Renal pelvis (tissue), 12 donors: ENCODE measurements at places on chromosomes 1 and 21.

DNA sequence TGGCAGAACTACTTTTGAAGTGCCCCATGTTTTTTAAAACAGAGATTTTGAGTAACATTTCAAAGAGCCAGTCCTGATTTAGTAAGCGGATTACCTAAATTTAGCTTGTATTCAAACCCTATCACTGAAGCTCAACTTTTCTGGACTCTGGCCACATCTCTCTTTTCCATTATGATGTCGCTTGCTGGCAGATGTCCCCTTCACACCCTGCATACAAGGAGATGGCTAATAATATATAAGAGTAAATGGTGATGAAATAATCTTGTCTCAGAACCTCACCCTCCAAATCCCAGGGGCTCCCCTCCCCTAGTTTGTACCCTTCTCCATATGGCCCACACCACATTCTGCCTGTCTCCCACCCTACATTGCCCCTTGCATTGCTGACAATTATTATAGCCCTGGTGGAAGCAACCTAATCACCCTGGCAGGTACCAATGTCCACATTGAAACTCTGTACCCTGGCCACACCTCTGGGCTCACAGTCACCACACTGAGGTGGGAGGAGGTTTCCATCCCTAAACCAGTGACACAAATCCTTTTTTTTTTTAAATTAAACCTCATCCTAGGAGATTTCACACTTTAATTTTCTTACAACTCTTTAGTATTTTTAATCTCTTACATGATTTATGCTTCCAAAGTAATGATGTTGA is 106.0 kb upstream of the SYT6 start:
- DNase-seq: no peak

GRCh38 chr1:208165659-208166058 is 78.5 kb downstream of the PLXNA2 start:
- DNase-seq: no peak

DNA sequence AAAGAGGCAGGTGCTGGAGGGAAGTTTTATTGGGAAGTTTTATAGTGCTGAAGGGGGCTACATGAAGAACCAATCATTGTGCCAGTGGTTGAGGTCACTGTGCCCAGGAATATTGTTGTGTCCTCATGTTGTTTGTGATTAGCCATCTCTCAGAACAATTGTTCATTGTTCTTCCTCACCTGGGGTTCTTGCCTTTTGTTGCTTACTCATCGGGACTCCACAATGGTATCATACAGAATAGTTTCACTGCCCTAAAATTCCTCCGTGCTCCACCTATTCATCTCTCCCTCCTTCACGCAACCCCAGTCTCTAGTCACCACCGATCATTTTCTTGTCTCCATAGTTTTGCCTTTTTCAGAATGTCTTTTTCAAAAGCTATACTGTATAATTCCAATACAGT is 38.9 kb upstream of the CDC14A start:
- no peak for DNase-seq

DNA sequence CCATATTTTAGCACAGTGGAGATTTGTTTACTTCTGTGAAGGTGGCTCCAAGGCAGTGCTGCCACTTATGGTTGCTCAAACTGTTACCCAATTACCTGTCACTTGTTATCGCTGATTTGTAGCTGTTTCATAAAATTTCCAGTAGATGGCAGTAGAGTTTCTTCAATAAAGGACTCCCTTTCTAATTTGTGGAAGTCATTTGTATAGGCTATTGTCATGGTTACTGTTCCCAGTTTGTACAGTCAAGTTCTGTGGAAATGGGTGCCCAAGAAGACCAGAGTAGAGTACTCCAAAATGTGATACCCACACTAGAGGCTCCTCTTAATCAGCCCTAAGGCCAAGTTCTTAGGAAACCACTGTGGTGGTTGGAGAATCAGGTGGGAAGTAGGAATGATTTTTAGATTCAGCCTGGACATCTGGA is 186.1 kb downstream of the CLEC20A start:
- DNase-seq: peak; percentile 77

GRCh38 chr1:42164551-42165420 is at the start of gene GUCA2A:
TSS of gene GUCA2A (minus strand) at chr1:42164745. CDS start at chr1:42164712, 33 bp downstream.
- DNase-seq: no peak

DNA sequence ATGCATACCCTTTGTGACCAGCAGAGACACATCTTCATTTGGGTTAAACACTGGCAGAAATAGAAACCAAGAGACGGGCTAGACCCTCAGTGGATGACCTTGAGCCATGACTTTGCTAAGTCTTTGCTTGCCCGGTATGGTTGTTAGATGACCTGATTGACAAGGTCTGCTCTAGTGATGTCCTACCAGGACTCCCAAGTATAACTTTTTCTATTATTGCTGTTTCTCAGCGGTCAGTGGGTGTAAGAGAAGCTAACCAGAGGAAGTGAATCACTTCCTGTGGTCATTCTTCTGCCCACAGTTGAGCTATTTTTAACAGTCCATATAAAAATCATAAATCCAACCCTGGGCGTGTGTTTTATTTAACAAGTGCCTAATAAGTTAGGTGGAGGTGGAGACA is 126.2 kb upstream of the ETS2 start:
- no peak for DNase-seq

DNA sequence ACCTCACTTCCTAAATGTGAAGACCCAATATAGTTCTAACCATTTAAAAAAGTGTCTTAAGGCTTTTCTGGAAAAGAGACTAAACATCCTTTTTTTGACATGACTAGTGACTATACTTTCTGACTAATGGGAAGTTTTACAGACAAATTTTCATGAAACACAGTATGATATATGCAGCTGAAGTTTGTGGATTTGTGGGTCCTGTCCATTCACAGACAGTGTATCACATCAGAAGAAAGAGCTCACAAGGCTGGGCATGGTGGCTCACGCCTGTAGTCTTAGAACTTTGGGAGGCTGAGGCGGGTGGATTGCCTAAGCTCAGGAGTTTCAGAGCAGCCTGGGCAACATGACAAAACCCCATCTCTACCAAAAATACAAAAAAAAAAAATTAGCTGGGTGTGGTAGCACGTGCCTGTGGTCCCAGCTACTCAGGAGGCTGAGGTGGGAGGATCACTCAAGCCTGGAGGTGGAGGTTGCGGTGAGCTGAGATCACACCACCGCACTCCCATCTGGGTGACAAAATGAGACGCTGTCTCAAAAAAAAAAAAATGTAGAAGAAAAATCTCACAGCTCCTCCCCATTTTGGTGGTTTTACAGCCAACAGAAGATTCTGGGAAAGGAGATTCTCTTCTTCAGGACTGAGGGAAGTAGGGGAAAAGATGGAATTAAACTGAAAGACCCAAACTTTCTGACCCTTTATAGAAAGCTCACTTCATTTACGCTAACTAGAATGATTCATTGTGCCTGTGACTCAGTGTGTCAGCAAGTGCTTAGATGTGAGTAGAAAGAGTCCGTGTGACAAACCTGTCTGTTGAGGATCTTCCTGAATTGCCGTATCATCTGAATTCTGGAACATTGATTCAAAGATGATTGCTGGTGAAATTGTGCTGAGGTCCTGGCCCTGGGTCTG is 15.2 kb upstream of the YRDC start:
- DNase-seq: no peak

DNA sequence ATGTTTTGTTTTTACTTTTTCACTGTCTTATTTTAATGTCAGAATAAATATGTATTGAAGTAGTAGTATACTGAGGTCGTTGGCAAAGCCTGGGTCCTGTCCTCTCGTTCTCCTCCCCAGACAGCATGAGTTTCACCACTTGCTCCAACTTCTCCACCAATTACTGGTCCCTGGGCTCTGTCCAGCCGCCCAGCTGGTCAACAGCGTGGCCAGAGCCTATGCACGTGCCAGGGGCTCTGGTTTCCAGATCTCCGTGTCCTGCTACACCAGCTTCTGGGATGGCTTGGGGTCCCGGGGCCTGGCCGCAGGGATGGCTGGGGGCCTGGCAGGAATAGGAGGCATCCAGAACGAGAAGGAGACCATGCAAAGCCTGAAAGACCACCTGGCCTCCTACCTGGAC is 19.3 kb downstream of the PTPN14 start:
- DNase-seq: no peak

- DNase-seq: no peak
Observed at GRCh38 chr1:92759361-92759760, 25.5 kb downstream of the EVI5 start.

GRCh38 chr1:55386456-55386855 is 171.3 kb upstream of the USP24 start:
- DNase-seq: no peak

DNA sequence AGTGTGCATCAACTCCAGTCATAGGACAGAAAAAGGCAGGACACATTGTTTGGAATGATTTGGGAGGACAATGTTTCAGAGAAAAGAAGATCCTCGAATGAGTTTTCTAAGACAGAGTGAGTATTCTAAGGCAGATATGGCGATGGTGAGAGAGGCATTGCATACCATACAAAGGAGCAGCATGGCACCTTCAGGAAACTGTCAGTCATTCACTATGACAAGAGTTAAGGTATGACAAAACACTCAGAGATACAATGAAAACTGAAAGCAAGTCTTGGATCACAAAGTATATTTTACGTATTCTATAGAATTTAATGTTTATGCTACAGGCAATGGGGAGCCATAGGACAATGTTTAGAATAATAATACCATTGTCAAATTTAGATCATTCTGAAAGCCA is 337.4 kb upstream of the LYPLAL1 start:
- DNase-seq: no peak

DNA sequence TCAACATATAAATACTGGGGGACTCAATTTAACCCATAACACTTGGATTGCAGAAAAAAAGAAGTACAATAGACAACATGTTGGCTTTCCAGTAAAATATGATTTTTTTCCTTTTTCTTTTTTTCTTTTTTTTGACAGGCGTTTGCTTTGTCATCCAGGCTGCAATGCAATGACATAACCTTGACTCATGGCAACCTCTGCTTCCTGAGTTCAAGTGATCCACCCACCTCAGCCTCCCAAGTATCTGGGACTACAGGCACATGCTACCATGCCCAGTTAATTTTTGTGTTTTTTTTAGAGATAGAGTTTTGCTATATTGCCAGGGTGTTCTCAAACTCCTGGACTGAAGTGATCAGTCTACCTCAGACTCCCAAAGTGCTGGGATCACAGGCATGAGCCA is 1512.0 kb upstream of the PRMT6 start:
- no peak for DNase-seq

- no peak for DNase-seq
Observed at GRCh38 chr21:29989634-29990234, 49.9 kb upstream of the GRIK1 start.

- no peak for DNase-seq
Observed at GRCh38 chr21:42262831-42263231, 43.9 kb downstream of the ABCG1 start.

DNA sequence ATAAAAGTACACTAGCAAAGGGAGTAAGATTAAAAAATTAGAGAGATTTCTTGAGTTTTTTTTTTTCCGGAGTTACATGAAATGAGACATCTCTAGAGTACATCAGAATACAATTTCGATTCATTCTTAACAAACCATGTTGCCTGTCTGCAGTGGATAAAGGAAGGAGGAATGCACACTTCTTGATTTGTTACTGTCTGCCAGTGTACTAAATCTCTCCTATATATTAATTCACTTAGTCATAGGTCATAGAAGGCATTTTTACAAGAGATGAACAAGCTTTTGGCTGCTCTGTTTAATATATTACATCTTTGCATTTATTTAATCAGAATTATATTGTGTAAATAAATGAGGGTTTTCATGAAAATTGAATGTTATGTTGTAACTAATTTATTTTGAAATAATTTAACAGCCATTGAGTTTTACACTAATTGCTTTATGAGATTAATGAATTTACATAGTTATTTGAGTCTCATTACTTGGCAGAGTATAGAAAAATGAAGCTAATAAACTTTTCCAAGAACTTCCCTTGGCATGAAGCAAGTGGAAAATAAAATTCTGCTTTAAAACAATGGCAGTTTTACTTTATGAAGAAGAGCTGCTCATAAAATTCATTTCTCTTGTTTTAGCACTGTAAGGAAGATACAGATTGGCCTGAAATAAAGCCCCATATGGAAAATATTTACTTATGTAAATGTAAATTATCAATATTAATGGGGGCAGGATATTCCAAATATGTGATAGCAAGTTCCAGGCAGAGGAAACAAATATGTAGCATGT is 1284.7 kb downstream of the BRINP3 start:
- DNase-seq: no peak

DNA sequence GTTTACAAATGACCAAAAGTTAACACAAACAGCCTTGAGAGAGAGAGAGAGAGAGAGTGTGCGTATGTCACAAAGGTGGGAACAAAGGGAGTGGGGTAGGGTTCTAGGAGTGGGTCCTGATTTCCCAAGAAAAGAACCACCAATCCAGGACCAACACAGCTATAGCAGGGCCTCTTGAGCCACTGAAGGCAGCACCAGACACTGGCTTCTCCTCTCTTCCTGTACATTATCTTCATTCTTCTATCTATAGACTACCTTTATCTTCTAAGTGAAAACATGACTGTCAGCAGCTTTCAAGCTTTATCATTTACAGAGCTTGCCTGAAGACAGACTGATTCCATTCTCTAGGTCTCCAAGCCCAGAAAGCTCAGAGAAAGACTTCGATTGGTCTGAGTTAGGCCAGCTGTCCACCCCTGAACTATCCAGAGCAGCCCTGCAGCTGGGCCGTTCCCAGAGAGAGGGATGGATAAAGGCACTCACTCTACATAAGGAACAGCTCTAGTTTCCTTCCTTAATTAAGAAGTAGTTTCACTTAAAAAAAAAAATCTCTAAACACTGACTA is 11.2 kb downstream of the ALG14 start:
- DNase-seq: no peak

DNA sequence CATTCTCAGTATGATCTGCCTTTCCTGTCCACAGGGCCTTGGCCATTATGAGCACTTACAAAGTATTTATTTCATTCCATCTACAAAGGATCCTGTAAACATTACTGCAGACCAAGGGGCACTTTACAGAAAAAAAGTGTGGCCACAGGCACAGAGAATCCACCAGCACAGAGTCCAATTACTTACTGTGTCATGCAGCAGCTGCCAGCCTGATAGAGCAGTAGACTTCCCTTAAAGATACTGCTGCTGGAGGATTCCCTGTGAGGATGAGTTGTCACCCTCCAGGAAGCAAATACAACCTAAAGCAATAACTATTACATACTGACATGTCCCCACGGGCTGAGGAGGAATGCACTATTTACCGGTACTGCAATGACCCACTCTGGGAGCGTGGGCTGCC is 97.1 kb upstream of the COG2 start:
- no peak for DNase-seq

DNA sequence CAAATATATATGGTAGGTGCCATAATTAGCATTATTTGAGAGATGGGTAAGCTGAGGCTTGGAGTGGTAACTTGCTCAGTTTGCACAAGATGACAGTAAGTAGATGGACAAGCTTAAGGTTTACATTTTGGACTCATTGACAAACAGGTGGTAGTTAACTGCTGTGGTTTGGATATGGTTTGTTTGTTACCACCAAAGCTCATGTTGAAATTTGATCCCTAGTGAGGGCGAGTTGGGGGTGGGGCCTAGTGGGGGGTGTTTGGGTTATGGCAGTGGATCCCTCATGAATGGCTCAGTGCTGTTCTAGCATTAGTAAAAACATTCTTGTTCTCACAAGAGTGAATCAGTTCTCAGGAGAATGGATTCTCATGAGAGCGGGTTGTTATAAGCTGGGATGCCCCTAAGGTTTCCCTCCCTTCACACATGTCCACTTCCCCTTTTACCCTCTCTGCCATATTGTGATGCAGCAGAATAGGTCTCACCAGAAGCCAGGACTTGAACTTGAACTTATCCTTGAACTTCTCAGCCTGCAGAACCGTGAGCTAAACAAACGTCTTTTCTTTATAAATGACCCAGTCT is 6.6 kb upstream of the PRRX1 start:
- DNase-seq: no peak
